ENCODE measurements at places on chromosomes 13 and 19.
A peak's percentile ranks its signal among the peaks of the same experiment; 100 is the strongest.

GRCh38 chr19:17268754-17269153 lies 1.5 kb downstream of the BABAM1 start:
- DNase-seq = no peak

DNA sequence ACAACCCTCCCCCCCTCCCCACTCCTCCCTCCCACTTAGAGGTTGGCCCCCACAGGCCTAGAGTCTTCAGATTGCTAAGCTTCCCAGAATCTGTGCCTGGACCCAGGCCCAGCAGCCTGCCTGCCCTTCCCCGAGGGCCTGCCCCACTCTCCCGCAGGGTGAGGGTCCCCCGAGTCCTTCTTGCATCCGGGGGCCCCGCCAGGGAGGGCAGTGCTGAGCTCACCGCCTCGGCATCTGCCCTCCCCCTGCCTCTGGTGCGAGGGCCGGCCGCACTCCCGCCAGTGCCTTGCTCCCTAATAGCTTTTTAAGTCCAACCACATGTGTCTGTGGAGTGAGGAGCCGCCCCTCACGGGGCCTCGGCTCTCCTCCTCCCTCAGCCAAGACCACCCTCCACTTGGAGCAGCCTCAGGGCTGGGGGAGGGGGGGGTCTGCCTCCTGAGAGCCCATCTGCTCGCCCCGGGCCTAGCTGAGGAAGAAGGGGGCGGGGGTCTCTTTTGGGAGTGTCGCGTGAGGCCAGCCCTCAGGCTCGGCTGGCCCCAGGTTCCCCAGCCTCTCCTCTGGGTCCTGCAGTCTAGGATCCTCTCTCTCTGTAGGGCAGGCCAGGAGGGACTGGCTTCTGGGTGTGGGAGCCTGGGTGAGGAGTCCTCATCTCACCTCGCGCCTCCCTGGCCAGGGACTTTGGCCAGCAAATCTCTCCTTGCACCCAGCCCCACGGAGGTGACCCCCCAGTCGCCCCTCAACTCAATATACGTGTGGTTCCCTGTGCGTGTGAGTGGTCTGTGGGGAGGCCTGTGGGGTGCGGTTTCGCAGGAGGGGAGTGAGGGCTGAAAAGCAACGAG lies 47.2 kb downstream of the LYL1 start:
- peak; percentile 74 for DNase-seq

DNA sequence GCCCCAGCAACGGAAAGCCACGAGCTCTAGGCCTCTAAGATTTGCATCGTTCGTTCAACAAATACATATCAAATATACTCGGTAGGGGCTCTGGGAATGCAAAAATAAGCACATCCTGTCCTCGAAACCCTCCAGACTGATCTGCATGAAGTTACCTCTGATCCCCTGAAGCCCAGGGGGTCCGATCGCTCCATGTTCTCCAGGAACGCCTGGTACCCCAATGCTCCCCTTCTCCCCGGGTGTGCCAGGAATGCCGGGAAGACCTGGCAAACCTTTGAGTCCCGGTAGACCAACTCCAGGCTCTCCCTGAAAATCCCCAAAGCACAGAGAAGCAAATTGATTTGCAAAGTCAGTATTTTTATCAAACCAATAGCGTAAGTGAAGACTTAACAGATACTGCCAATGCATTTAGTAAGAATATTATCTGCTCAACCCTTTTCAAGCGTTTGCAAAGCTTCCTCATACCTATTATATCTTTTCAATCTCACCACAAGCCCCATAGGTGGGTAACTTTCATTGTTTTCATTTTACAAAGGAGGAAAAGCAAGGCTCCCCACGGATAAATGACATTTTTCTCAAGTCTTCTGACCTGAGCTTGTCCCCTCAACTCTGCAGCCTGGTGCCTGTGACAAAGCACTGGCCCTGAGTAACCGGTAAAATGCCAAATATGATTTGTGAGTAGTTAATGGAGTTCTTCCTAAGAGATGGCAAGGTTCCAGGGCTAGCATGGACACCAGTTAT lies 127.7 kb downstream of the COL4A1 start:
- DNase-seq = no peak

DNA sequence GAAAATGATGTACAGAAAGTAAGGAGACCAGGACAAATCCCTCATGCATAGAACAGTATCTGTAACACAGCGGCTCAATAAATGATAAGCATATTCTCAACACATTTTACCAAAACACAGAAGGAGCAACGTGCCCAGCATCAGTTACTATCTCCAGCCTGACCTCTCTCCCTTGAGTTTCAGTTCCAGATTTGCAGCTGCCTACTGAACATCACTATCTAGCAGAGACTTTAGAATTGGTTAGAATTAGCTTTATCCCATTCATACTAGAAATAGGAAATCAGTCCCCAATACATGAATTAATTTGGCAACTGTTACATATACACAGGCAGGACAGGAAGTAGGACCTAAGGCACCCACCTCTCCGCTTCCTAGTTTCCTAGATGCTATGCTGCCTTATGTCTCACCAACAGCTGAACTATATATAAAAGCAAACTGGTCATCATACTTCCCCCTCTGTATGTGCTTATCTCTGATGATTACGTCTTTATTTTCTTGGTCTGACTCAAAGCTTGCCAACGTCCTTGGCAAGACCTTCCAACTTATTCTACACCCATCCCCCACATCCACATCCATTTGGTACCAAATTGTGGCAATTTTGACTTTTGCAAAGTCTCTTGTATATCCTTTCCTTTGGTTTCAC lies 61.1 kb downstream of the SACS start:
- no peak for DNase-seq

- DNase-seq = no peak
Measured at GRCh38 chr13:92677571-92677970, 549.0 kb upstream of the GPC6 start.

- no peak for DNase-seq
Measured at GRCh38 chr13:25190256-25190655, 18.2 kb upstream of the AMER2 start.

- DNase-seq = no peak
Measured at GRCh38 chr13:41006978-41007743, 12.0 kb downstream of the ELF1 start.

GRCh38 chr19:55655648-55656040 lies 809 bp downstream of the U2AF2 start:
- DNase-seq = no peak

DNA sequence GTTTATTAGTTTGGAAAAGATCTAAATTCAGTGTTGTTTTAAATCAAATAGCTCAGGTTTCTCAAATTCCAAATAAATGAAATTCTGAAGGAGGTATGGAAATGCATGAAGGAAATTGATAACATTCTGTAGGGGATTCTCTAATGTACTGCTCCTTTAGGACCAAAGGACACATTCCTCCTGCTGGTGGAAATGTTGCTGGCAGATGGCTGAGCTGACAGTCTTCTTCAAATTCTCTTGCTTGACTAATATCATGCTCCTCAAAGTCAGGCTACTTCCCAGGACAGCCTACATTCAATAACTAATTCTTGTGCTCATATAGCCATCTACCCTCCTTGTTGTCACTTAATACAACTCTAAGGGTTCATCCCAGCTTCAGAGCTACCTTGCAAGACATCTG lies 1118.5 kb downstream of the PCDH9 start:
- DNase-seq = no peak

DNA sequence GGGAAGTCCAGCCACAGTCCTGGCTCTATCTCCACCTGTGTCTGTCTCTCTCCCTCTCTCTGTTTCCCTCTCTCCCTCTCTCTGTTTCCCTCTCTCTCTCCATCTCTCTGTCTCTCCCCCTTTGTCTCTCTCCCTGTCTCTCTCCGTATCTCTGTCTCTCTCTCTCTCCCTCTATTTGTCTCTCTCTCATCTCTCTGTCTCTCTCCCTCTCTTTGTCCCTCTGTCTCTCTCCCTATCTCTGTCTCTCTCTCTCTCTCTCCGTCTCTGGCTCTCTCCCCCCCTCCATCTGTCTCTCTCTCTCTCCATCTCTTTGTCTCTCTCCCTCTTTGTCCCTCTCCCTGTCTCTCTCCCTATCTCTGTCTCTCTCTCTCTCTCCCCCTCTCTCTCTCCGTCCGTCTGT lies 39.5 kb upstream of the C13orf46 start:
- no peak for DNase-seq

GRCh38 chr19:44757057-44757734 lies 8.7 kb downstream of the BCL3 start:
- DNase-seq = peak; percentile 74

DNA sequence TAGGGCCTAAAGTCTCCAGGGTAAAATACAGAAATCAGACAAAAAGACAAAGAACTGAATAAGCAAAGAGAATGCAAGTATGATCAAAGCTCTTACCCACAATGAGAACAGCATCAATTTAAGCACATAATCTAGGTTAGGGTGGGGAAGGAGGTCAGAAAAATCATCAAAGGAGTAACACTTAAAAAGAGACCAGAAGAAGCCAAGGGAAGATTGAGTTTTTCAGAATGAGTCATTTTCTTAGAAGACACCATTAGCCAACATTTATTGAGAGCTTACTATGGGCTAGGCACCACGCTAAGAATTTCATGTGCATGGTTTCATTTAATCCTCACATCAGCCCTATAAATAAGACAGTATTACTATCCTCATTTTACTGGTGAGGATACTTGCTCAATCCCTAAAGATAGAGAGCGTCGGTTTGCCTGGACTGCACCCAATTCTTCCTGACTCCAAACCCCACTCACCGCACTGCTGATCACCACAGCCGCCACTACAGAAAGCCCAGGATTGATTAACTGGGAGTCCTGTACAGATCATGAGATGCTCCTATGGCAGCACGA lies 1.7 kb upstream of the SHISA2 start:
- DNase-seq = no peak

DNA sequence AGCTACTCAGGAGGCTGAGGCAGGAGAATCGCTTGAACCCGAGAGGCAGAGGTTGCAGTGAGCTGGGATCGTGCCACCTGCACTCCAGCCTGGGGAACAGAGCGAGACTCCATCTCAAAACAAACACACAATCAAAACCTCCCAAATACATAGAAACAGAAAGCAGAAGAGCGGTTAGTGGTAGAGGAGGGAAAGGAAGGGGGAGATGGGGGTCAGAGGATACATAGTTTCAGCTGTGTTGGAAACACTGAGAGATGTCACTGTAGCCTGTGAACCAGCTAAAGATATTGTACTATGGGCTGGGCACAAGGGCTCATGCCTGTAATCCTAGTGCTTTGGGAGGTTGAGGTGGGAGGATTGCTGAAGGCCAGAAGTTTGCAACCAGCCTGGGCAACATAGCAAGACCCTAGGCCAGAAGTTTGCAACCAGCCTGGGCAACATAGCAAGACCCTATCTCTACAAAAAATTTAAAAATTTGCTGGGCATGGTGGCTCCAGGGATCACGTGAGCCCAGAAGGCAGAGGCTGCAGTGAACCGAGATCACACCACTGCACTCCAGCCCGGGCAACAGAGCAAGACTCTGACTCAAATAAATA lies 49.9 kb downstream of the GNG7 start:
- no peak for DNase-seq

- no peak for DNase-seq
Measured at GRCh38 chr13:64767054-64767453, 2463.1 kb downstream of the PCDH9 start.

- DNase-seq = no peak
Measured at GRCh38 chr19:47510516-47511127, 4.2 kb downstream of the NAPA start.

GRCh38 chr19:46133101-46133627 lies 8.7 kb upstream of the IGFL3 start:
- DNase-seq = peak; percentile 88

GRCh38 chr19:10752237-10752912 lies 34.5 kb downstream of the DNM2 start:
- DNase-seq = no peak

DNA sequence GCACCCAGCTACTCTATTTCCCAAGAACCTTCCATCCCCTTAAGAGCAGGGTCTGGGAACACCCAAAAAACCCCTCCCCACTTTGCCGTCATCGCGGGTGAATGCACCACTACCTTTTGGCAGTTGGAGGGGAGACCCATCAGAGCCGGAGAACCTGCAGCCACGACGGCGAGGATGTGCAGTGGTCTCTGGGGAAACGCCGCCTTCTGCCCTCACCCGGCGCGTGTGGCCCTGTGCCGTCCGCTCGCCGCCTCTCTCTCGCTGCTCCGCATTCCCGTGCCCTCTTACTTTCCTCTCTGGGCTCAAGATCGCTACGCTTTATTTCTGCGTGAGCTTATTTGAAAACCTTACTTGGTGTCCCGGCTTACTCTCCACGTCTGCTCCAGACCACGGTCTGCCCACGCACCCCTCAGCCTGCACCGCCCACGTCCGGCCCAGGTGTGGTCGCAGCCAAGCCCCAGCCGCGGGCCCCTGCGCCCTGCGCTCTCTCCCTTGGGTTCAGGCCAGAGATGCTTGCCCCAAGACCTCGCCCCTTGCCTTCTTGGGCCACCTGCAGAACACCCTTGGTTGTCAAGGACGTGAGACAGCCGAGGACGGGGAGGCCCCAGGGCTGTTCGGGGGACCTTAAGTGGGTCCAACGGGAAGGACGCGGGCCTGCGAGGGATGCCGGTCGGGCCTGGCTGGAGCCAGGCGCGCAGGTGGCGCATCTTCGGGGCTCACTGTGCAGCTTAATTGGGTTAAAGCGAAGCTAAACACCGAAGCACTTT lies 2.0 kb upstream of the MAB21L1 start:
- no peak for DNase-seq

DNA sequence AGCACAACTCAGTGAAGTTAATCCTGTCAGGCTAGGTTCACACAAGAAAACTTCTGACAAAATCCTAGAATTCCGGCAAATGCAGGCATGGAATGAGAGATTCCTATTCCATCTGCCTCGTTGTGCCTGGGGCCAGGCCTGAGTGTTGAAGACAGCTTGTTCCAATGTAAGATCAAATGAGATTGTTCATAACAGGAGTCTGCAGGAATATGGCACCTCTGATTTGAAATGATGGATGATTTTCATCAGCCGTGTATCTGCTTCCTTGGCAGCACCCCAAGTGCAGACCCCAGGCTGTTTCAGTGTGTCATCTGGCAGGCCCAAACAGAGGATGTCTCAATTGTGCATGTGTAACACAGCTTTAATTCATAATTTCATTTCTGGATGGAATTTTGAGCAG lies 35.3 kb upstream of the SACS start:
- peak; percentile 37 for DNase-seq

GRCh38 chr13:20822406-20822805 lies 48.6 kb upstream of the EEF1AKMT1 start:
- DNase-seq = no peak

DNA sequence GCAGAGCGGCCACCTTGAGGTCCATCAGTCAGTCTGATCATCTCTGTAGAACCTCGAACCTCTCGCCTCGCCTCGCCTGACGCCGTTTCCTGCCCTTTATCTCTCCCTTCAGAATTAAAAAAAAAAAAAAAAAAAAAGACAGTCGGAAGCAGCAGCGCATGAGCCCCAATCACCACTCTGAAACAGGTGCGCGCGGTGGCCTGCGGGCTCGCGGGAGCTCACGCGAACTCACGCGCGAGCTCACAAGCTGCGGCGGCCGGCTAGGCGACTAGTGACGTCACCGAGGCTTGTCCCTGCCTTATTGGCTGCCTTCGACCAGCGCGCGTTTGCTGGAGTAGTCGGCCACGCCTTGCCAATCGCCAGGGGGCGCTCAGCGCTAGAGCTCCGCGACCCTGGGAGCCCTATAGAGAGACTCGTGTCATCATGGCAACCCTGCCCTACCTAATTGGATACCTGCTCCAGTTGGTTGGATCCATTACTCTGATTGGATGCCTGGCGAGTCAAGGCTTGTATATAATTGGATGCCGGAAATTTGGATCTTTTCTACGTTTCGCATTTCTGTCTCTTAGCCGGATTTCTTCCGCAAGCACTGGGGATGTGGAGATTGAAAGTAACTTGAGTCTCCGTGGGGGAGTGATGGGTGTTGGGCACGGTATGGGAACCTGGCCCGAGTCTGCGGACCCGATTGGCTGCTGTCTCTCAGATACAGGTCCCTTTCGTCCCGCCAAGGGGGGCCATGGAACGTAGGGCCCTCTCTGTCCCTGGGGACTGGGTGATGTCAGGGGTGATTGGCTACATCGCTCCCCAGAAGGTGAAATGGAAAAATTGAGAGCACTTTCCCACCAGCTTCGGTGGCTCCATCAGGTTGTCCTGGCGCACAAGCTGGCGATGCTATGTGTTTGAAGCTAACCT lies 31.6 kb downstream of the SYT3 start:
- DNase-seq = peak; percentile 94
